ENCODE measurements at places on chromosomes 1 and 21. TPM values are rescaled to one million over a fixed set of nuclear protein-coding genes. Genes with fewer than 3 reads are reported as not detected.

- no peak for DNase-seq
These were observed 74.7 kb upstream of the PALMD start for GRCh38 chr1:99571092-99571734.

GRCh38 chr1:97506368-97506767 is 414.5 kb downstream of the DPYD start:
- no peak for DNase-seq

The SLC45A1 gene
- polyA plus RNA-seq = 0.33 TPM

GRCh38 chr1:212152869-212153268 is 117.3 kb downstream of the DTL start:
- no peak for DNase-seq

DNA sequence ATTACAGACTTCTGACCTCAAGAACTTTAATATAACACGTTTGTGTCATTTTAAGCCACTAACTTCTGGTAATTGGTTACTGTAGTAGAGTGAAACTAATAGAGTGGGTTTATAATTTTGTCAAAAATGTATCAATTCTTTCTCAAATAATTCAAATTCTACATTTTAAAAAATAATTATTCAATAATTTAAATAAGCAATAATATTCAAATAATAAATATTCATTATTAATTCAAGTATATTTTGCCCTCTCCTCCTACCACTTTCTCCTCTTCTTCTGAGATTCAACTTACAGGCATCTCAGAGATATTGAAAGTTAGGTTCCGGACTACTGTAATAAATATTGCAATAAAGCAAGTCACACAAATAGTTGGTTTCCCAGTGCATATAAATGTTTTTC is 1107.1 kb downstream of the KCNT2 start:
- DNase-seq = no peak

The PTPN14 gene
- polyA plus RNA-seq = not detected

- DNase-seq = no peak
These were observed 34.9 kb downstream of the ATP2B4 start for GRCh38 chr1:203661572-203661971.

- no peak for DNase-seq
These were observed 1.0 kb upstream of the DENND2D start for GRCh38 chr1:111201275-111202090.

The GLIS1 gene
- not detected for polyA plus RNA-seq

The PLA2G2F gene
- polyA plus RNA-seq = not detected

The JAM2 gene
- polyA plus RNA-seq = not detected

The HEYL gene
- not detected for polyA plus RNA-seq

GRCh38 chr1:38576241-38576640 is 283.3 kb downstream of the RRAGC start:
- no peak for DNase-seq

The CD1C gene
- 1.0 TPM for polyA plus RNA-seq

DNA sequence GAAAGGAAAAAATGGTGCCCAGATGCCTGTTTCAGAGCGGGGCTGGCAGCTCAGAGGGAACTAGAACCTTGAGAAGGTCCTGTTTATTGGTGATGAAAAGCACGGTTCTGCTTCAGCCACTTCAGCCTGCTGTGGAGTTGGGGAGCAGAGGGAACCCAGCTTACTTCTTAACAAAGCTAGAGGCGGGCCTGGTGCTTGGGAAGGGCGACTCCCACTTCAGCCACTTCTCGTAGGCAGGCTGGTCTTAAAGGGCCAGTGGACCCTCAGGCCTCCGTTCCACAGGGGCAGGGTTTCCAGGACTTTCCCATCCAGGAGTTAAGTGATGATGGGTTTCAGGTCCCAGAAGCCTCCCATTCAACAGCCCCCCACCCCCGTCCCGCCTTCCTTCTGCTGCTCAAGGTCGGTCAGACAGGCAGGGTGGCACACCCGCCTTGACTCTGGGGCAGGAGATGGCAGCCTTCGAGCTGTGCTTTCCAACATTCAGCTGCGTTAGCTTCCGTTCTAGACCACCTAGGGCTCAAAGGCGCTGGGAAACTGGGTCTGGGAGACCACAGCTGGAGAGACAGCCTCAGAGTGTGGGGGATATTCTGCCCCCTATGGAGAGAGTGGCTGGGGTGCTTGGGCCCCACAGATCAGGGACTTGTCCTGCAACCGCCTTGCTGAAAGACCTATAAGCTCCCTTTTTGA is 3.4 kb downstream of the RUNX3 start:
- no peak for DNase-seq

- no peak for DNase-seq
These were observed 27.1 kb upstream of the C1orf105 start for GRCh38 chr1:172393354-172393753.

DNA sequence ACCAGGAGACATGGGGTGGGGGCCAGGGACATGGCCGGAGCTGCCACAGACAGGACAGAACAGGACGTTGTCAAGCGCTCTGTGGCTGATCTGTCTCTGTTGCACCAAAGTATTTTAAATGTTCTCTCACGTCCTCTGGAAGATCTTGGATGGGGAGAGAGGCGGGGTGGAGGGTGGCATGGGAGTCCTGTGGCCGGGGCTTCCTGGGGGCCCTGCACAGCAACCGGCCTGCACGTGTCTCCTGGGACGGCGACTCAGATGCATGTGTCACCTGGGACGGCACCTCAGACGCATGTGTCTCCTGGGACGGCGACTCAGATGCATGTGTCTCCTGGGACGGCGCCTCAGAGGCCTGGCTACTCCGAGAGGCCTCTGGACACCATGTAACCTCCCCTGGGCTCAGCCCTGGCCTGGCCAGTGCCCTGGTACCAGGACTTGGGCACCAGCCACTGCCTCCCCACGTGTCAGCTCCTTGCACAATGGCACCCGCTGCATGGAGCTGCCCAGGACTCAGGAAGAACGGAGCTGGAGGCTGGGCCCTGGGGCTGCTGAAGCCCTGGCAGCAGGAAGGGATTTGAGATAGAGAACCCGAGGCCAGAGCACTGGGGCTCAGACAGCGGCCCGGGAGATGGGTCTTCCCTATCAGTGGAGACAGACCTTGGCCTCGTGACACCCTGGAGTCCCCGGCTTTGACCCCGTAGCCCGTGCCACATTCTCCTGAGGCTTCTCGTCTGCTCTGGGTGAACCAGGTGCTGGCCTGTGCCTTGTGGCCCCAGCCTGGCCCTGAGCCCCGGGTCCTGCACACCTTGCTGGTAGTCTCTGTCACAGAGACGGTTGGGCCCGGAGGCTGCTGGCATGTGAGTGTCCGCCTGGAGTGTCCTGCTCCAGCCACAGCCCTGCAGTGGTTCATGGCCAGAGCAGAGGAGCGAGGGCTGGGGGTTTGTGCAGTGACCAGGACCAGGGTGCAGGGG is 14.7 kb upstream of the SLC19A1 start:
- no peak for DNase-seq

The ABCG1 gene
- 19.6 TPM for polyA plus RNA-seq

GRCh38 chr1:229385853-229386456 is 43.1 kb upstream of the CCSAP start:
- no peak for DNase-seq

DNA sequence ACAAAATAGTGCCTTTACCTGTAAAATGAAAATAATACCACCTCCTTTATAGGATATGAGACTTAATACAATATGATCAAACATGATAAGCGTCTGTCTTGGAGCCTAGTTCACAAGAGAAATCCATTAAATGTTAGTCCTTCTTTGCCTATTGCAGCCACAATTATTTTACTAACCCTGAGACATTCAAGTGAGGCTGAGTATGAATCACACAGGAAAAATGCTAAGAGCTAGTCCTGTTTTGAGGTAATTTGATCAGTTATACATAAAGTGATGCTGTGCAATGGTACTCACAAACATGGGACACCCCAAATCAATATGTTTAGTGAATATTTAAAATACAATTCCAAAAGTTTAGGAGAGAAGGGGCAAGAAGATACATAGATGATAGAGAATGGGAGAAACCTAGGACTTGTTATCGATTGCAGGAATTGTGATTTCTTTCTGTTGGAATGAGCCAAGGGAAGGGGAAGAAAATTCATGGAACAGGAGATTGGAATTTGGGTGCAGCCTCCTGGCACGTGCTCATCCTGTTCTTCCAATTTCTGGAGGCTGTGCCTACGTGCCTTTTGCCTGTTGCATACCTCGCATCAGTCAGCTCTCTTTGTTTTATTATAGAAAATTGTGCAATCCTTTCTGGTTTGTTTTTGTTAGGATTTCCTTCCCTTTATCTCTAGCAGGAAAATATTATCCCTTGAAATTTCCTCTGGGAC is 39.9 kb upstream of the BACH1 start:
- DNase-seq = no peak

DNA sequence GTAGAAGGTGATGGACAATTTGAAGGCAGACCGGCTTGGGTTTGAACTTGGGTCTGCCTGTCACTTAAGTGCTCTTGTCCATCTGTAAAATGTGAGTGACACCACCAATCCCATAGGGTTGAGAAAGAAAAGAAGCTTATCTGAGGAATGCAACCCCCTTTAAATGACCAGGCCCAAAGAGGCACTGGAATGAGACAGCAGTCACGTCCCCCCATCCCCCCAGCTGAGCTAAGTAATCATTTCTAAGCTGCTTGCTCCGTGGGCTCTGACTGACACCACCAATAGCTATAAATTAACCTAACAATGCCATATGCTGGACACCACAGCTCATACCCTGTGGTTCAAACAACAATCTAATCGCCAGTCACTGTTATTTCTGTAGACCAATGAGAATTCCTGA is 15.1 kb downstream of the LCA5L start:
- DNase-seq = no peak

- no peak for DNase-seq
These were observed 68.9 kb downstream of the CDC7 start for GRCh38 chr1:91569411-91570119.

The APOBEC4 gene
- not detected for polyA plus RNA-seq

GRCh38 chr1:110183642-110184167 is 26.4 kb upstream of the KCNC4 start:
- DNase-seq = no peak

The SPRTN gene
- 10.6 TPM for polyA plus RNA-seq

The PAPPA2 gene
- not detected for polyA plus RNA-seq

DNA sequence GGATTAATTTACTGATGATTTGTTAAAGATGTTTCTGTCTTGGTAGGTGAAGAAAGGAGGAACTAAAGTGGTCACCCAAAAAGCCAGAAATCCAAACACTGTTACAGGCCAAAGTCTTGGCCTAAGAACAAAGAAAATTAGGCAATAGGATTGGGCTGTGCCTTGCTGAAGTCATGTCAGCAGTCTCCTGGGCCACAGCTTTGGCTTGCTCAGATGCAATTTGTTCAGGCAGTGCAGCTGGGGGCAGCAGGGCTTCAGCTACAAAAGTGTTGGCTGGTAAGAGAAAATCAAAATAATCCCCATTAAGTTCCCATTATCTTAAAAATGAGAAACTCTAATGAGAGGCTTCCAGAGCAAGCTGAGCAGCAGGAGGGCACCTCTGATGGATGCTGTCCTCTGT is 14.0 kb upstream of the RAP1A start:
- no peak for DNase-seq

- DNase-seq = no peak
These were observed 33.5 kb upstream of the RNF19B start for GRCh38 chr1:32998064-32998463.

The NMNAT2 gene
- polyA plus RNA-seq = not detected

The ZNF684 gene
- 3.8 TPM for polyA plus RNA-seq

GRCh38 chr1:204446413-204447111 is 34.9 kb upstream of the PPP1R15B start:
- DNase-seq = peak; percentile 79

DNA sequence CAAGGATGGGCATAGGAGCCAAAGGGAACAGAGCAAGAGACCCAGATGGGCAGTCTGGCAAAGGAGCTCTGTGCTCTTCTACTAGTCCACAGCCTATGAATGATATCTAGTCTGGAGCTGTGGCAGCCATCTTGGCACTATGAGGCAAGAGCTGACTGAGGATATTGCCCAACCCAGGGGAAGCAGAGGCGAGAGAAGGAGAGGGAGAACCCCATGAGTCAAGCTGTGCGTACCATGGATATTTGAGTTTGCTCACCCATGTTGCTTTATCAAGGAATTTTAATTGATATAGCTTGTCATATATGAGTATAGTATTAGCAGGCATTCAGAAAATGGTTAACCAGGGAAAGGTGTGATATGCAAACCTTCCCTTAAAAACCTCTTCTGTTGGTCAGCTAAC is 420.9 kb downstream of the PRDM2 start:
- no peak for DNase-seq

The TMEM39B gene
- 4.2 TPM for polyA plus RNA-seq

DNA sequence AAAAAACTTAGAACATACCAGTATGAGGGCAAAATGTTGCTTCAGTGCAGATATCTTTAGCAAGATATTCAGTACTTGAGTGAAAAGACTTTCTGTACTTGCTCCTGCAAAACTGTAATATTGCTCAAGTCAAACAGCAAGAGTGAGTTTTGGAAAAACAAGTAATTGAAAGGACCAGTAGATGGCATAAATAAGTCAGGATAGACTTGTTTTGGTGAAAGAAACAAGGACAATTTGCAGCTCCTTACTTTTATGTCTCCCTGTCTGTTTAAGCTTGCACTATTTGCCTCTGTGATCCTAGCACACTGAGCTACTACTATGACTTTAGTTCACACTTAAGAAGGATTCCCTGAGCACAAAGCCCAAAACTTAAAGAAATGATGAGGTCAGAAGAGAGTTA is 39.1 kb downstream of the IFI44 start:
- no peak for DNase-seq

DNA sequence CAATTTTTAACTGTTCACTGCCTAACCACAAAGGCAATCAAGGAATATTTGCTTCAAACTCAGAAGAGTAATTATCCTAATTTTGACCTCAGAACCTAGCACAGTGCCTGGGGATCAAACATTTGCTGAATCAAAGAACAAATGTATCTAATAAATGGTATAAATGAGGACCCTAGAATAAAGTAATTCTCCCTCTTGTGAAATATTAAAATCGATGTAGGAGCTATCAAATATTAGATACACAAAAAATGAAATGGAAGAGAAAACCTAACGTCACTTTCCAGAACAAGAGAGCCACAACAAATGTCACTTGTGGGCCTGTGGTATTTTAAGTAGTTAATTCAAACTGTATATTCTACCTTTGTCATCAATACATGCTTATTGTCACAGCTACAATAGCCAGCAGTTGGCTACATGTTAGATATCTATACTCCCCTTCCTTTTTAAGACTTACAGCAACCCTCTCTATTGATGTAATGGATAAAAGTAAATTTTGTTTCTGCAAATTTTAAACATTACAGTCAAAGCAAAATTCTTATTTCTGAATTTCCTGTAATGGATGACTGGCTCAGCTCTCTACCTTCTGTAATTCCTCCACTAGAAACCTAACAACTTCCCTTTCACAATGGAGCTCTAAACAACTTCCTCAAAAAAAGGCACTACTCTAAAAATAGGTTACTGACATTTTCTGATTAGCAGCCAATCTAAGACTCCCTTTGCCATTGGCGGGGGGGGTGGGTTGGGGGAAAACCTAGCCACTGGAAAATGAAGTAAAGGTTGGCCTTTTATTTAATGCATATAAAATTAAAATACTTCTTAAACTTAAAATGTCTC is 37.6 kb downstream of the PUM1 start:
- DNase-seq = no peak

- DNase-seq = no peak
These were observed 369.1 kb downstream of the S1PR1 start for GRCh38 chr1:101605878-101606277.
